ENCODE measurements at places on chromosomes 4 and X. TPM values are rescaled to one million over a fixed set of nuclear protein-coding genes. Genes with fewer than 3 reads are reported as not detected.

DNA sequence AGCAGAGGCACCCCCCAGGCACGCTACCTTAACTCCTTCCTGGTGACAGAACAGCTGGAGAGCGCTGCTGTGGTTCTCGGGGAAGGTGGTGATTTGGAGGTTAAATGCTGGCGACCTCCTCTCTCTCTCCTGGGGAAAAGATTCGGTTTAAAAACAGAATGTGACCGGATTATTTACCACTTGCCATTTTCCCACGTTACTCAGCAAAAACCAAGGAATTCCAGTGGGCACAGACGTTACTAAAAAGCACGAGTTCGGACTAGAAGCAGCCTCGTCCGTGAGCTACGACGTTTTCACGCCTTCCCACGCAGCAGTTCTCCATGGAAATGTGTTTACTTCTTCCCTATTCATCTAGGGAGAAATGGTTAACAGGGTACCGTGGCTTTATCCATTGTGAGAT, 32.3 kb upstream of the C4orf50 start:
- no peak for DNase-seq

DNA sequence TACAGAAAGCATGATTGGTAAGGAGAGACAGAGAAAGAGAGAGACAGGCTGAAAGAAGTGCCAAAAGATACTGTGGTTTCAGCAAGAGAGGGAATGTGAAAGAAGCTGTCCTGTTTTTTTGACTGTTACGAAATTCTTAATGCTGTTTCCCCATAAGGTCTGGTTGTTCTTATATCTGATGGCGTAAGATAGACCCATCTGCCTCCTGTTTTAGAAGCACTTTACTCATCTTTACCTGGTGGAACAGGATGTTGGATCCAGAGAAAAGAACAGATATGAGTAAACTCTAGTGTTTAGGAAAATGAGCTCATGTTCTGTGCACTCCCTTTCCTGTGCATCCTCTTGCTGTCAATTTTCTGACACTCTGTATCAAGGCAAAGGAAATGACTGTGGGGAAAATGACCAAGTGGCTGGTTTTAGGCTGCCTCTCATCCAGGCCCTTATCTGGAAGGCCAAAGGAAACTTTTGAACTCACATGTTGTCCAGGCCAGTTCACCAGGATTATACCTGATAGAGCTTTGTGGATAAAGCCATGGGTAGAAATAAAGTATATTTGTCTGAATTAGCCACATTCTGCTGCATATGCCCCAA, 311.7 kb upstream of the HTR2C start:
- no peak for DNase-seq

DNA sequence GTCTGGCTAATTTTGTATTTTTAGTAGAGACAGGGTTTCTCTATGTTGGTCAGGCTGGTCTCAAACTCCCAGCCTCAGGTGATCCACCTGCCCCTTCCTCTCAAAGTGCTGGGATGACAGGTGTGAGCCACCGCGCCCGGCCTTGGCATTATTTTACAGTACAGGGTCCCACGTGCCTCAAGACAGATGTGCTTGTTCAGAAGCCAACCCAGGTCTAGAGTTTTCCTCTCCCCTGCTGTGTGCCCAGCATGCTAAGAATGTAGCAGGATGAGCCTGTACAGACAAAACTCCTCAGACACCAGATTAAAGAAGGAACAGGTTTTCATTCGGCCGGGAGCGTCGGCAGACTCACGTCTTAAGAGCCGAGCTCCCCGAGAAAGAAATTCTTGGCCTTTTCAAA, 42.2 kb downstream of the CRLF2 start:
- no peak for DNase-seq

GRCh38 chr4:110898290-110898689, 275.4 kb upstream of the PITX2 start:
- DNase-seq = no peak

GRCh38 chr4:146343199-146343598, 128.9 kb downstream of the REELD1 start:
- no peak for DNase-seq

- DNase-seq = no peak
Observed at GRCh38 chr4:27245216-27245615, 384.6 kb downstream of the STIM2 start.

DNA sequence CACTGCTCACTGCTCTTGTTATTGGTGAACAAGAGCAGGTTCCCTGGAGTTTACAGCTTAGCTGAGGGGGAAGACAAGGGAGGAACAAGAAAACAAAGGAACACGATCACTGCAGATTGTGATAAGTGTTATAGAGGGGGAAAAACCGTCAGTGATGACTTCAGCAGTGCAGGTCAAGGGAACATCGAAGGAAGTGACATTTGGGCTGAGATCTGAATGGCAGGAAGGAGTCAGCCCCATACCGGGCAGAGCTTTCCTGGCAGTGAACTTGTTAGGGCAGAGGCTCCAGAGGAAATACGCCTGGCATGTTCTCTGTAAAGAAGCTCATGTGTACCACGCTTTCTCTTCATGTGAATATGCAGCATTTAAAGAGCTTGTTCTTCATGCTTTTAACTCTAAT, 78.1 kb downstream of the LDB2 start:
- DNase-seq = no peak

GRCh38 chrX:2526390-2526789, 25.6 kb upstream of the DHRSX start:
- no peak for DNase-seq

GRCh38 chrX:19799319-19800182, 87.8 kb downstream of the SH3KBP1 start:
- DNase-seq = no peak

Gene CNKSR2
- total RNA-seq = 0.55 TPM

Gene RIBC1
- total RNA-seq = 0.52 TPM

Gene ADH1A
- 0.57 TPM for total RNA-seq
